ENCODE measurements at places on chromosomes 4 and X.

DNA sequence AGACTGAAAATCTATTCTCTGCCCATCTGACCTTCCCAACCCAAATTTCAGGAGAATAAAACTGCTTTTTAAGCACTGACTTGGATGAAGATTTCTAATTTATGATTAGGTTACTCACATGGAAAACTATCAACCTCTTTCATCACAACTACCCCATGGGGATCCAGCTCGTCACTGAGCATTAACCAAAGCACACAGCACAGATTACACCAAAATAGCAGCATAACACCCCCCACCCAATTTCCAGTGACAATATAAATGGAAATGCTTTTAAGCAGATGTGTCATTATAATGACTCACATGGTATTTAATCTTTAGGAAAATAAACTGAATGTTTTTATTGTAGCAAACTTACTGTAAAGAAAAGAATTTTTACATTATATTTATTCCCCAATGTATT, 9.7 kb downstream of the SERTM2 start:
- DNase-seq, result no peak

GRCh38 chr4:53702334-53703266, 111.3 kb upstream of the LNX1 start:
- DNase-seq, result no peak

GRCh38 chr4:96035727-96036126, 195.8 kb downstream of the PDHA2 start:
- no peak for DNase-seq

GRCh38 chr4:146439999-146440398, 81.7 kb downstream of the SLC10A7 start:
- no peak for DNase-seq

DNA sequence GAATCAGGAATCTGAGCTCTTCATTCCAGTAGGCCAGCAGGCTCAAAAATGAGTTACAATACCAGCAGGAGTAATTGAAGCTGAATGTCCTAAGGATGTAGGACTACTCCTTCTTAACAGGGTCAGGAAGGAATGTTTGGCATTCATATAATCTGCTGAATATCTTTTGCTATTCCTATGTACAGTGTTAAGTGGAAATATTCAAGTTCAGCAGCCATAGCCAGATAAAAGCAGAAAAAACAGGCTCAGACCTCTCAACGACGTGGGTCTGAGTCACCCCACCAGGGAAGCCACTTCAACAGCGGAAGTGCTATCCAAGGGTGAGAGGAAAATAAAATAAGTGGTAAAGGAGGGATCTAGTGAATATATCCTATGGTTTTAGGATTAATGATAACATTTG, 577.0 kb downstream of the SPOCK3 start:
- DNase-seq, result no peak

DNA sequence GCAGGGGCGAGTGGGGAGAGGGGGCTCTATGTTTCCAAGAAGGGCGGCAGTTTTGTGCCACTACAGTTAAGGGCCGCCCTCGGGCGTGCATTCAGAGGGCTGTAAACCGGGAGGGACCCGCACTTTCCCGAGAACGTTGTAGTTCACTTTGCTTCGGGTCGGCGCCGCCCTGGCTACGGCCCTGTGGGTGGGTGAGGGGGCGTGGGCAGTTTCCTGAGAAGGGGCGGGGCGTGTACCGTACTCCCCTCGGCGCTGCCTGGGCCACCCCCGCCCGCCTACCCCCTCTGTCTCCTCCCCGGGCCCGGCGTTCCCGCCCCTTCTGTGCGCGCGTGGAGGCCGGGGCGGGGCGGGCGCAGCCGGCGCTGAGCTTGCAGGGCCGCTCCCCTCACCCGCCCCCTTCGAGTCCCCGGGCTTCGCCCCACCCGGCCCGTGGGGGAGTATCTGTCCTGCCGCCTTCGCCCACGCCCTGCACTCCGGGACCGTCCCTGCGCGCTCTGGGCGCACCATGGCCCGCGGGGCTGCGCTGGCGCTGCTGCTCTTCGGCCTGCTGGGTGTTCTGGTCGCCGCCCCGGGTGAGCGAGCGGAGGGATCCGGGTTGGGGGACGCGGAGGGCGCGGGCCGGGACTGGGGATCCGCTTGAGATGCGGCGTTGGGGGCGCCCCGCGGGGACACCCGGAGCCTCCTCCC, at the start of gene CD99:
CD99 (plus strand) TSS at position 440 of the 687 bp plus-strand sequence; CDS start at position 506, 66 bp downstream.
- peak; percentile 84 for DNase-seq

- DNase-seq, result no peak
Measured at GRCh38 chr4:52369649-52370048, 289.5 kb downstream of the USP46 start.

- no peak for DNase-seq
Measured at GRCh38 chr4:84948056-84948455, 18.4 kb downstream of the WDFY3 start.

Measured in T-helper 9 cell (primary cell).